ENCODE measurements at places on chromosomes 2 and 18.

DNA sequence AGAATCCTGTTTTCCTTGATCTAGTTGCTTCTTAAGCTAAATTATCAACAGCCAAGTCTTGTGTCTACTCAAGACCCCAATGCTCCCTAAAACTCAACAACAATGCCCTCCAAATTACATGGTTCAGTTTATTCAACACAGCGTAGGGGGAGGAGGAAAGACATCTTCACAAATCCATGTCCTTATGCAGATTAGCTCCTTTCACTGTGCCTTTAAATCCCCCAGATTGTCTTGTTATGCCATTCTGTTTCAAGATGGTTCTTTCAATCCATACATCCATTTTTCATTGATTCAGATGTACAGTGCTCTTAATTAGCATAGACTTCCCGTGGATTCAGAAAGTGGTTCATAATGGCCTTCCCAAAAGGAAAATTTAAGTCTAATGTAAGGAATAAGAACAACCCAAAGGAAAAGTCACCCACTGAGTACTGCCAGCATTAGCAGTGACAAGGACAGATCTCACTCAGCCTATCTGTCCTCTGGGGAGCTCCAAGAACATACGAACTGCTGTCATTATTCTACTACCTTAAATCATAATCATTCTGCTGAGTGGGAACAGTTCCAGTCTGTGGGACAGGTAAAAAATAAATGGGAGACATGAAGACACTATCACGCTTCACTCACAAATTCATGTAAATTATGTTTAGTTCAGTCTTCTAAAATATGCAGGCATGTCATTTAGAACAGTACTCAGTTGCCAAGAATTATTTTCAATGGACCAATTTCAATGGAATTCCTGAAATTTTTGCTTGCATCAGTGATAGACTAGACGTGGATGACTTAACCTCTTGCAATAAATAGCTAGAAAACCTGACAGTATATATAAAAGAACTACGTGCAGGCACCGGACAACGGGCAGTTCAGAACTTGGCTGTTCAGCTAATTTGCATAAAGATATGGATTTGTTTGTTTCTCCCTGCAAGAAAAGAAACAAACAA lies 58.9 kb upstream of the RNU4ATAC start:
- no peak for DNase-seq

- DNase-seq: no peak
These were observed 9.2 kb downstream of the SGPP2 start for GRCh38 chr2:222433332-222434173.

DNA sequence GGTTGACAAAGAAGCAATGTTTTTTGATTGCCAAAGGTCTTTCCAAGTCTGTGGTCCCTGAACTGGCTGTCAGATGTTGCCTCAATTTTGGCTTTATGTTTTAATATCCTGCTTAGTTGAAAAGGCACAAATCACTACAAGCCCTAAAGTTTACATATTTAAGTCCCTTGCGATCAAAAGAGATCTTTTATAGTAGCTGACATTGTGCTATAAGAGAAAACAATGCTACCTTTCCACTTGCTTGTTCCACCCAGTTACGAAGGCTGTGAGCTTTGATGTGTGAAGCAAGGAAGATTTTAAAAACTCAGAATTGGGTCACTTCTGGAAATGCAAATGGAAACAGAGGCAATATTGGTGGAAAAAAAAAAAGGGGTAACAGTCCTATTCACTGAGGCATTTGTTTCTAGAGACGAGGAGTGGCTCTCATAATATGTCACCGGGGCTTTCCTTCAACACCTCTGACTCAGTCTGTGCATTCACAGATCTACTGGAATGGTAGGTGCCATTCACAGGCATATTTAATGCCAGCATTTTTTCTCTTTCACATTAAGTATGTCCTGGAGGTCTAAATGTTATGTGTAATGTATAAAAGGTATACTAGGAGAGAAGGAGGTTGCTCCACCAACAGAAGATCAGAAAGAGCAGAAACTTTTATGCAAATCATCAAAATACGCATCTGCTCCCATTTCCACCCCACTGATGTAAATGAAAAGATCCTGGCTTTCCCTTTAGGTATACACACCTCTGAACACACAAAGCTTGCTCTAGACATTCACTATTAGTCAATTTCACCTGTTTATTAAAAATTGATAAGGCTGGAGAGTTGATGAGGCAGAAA lies 91.8 kb downstream of the TGIF1 start:
- DNase-seq: no peak

GRCh38 chr18:52577795-52578194 lies 237.8 kb downstream of the DCC start:
- no peak for DNase-seq

- DNase-seq: no peak
These were observed 427.0 kb upstream of the TNP1 start for GRCh38 chr2:217286833-217287232.

- no peak for DNase-seq
These were observed 49.2 kb downstream of the SIGLEC15 start for GRCh38 chr18:45874491-45875184.

DNA sequence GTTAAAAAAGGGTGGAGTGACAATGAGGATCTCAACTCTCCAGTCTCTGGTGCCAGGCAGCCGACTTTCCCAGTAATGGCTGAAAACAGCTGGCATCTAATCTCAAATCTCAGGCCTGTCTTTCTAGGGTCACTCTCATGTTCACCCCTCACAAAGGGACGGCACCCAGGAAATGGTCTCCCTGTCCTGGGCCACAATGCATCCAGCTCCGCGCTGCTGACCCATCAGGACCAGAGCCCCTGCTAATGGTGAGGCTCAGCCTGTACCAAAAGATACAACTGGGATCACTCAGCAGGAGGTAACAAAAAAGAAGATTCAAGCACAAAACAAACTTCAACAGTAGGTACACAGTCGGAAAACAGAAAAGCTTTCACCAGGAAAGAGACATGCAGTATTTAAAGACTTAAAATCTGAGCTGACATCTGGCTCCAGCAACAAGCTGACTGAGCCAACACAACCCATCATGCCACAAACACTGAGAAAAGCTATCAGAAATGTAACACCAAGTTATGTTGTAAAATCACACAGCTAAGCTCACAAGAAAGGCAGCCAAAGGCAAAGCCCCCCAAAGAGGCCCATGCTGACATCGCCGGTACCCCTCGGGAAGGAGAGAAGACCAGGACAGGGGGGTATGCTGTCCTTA lies 13.6 kb upstream of the KIDINS220 start:
- no peak for DNase-seq

DNA sequence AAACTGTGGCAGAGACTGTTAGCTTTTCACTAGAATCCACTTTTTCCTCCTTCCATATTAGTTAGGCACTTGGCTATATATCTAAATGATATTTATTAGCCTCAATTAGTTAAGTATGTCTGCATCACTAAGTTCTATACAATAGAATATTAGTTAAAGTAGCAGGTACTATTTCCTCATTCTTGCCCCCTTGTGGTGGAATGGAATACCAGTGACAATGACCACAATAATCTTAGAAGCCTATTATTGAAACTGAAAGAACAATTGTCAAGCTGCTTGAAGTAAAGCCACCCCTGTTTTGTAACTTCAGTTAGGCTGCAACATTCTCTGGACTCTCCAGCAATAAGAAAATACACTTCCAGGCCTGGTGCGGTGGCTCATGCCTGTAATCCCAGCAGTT lies 476.3 kb upstream of the VWC2L start:
- no peak for DNase-seq

DNA sequence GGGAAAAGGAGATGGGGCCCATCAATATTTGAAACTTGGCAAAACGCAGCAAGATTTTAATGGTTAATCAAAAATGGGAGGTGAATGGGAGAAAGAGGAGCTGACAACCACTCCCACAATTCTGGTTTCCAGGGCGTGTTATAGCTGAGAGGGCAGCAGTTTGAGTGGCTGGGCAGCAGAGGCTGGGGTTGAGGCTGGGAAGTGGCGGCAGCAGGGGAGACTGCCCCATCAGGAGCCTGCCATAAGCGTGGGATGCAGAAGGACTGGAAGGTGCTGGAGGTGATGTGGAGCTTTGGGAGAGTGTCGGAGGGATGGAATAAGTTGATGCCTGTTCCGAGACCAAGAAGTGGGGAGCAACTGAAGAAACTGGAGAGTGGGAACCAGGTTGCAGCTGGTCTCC lies 48.9 kb upstream of the SH3RF3 start:
- no peak for DNase-seq
